Stimulated activated CD4-positive, alpha-beta T cell treated with anti-CD3 and anti-CD28 coated beads, Interleukin-2, amount 100 ng/mL, for 48 hours (primary cell): ENCODE measurements at places on chromosomes 2 and 18.

- no peak for DNase-seq
Measured at GRCh38 chr2:62505109-62505749, 766 bp downstream of the TMEM17 start.

GRCh38 chr18:1559563-1559962 lies 654.9 kb downstream of the ADCYAP1 start:
- DNase-seq: no peak

- DNase-seq: no peak
Measured at GRCh38 chr2:47483191-47483590, 80.2 kb downstream of the MSH2 start.

GRCh38 chr2:190840569-190841172 lies 40.0 kb upstream of the GLS start:
- DNase-seq: no peak

- DNase-seq: no peak
Measured at GRCh38 chr2:179096090-179096489, 46.2 kb upstream of the CCDC141 start.

DNA sequence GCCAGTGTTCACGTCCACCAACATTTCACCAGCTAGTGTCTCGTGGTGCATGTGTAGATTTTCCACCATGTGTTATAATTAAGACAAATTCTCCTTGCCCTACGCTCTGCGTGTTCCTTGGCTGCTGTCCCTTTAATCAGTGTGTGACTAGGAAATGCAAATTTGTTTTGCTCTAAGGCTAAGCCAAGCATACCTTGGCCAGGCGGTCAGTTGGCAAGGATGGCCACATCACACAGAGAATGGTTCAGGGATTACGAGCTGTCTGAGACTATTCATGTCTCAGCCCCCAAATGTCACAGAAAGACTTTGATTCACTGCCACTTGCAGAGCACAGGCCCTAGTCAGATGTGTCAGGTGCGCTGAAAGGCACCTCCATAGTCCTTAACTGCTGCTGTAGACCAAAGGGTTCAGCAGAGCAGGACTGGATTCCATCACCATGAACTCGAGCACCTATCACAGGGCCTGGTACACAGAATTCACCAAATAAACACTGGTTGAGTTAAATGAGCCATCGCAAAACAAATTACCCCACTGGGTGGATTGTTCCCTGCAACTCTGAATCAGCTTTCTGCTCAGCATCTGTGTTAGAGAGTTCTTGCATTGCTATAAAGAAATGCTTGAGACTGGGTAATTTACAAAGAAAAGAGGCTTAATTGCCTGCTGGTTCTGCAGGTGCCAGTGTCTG lies 128.4 kb downstream of the CABLES1 start:
- DNase-seq: no peak

GRCh38 chr2:27162151-27163121 lies 13.6 kb downstream of the TCF23 start:
- no peak for DNase-seq

DNA sequence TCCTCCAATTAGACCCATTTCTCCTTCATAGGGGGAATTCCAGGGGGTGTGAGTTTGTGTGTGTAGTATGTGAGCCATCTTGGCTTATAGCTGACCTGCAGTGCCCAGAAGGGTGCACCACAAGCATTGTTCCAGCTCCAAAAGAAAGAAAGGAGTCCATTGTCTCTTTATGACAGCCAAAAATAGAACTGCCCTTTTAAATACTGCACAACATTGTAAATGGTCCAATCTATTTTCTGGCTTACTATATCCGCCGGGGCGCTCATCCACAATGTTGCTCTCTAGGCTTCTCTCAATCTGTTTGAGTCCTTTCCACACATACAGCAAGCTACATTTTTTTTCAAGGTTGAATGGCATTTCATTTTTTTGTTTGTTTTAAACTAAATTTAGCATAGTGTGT lies 517.5 kb downstream of the STK39 start:
- DNase-seq: no peak

DNA sequence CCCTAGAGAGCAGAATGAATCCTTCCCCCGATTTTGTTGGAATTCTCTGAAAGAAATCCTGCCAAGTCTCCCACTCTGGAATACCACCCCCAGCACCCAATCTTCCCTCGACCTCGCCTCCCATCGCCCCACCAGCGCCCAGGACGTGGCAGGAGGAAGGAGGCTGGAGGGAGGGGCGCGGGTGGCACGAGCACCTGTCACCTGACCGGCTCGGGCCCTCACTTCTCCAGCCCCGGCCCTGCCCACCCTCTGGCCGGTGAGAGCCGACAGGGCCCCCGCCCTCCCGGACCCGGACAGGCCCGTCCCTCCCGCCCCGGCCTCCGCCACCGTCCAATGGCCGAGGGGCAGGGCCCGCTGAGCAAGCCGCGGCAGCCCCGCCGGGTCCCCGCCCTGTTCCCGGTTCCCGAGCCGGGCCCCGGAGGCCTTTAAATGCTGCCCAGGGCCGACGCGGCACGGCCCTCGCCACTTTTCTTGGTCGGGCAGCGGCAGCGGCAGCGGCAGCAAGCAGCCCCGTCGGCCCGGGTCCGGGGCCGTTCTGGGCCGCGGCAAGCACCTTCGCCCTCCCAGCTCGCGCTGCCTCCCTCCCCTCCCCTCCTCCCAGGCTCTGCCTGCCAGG lies at the start of gene LGALSL:
LGALSL (plus strand) TSS at position 393 of the 616 bp plus-strand sequence. CDS start 384 bp downstream, outside the sequence.
- DNase-seq: peak; percentile 26

- DNase-seq: no peak
Measured at GRCh38 chr2:105381101-105381668, 17.7 kb downstream of the FHL2 start.

- no peak for DNase-seq
Measured at GRCh38 chr2:82819951-82820350, 1639.1 kb downstream of the SUCLG1 start.

DNA sequence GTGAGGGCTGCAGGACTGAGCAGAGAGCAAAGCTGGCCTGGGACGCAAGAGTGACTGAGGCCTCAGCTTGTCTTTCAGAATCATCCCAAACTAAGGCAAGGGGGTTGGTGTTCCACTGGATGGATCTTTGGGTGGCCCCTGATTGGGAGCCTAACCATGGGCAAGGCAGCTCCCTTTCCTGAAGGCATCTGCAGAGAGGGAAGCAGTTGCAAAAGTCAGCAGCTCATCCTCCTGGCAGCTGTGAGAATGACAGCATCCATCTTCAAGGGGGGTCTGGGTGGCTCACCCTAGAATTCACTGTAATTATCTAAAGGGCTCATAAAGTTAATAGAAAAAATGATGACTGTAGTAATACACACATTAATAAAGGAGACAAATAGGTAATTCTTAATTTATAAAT lies 46.5 kb upstream of the RAB31 start:
- DNase-seq: no peak

DNA sequence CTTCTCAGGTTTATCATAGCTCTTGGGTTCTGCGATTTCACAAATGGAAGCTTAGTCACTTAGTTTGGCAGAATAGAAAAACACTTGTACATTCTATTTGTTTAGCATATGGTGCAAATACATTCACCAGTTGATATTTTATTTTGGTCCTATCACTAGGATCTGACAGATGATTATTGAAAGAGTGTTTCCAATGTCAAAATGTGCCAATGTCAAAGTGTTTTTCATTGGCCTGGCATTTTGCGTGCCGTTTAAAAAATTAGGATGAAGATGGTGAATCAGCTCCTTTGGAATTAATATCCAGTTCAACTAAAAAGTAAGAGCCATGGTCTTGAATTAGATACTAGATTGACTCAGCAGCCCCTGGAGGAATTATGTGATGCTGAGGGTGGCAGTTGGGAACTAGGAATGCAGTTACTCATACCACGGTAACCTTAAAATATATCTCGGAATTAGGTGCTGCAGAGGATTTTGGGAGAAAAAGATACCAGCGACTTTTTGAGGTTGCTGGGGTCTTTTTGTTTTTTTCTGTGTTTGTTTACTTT lies 87.0 kb downstream of the SPHKAP start:
- DNase-seq: no peak

- DNase-seq: no peak
Measured at GRCh38 chr2:120568975-120569268, 166.7 kb upstream of the GLI2 start.

DNA sequence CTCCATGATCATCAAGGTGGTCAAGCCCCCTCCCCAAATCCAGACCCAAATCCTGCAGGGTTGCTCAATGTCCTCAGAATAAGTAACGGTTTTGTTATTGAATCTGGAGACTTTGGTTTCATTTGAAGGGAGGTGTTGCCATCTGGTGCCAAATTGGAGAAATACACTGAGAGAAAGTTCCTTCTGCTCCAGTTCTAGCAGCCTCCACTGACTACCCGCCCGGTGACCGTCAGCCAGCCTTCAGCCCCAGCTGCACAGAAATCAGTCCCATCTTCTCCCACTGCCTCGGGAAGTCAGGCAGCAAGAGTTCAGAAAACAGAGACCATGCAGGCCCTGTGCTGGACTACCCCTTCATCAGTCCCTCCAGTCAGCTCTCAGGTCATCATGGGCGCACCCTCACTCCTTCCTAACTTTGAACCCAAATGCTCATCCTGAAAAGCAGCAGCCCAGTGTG lies 38.7 kb downstream of the PKDCC start:
- DNase-seq: peak; percentile 30

GRCh38 chr2:65599693-65600092 lies 167.3 kb upstream of the SPRED2 start:
- no peak for DNase-seq

- no peak for DNase-seq
Measured at GRCh38 chr18:295756-296490, 28.1 kb upstream of the THOC1 start.

- DNase-seq: no peak
Measured at GRCh38 chr2:210997373-210997772, 441.0 kb downstream of the CPS1 start.

GRCh38 chr18:79790996-79791972 lies 6.5 kb upstream of the KCNG2 start:
- no peak for DNase-seq

GRCh38 chr2:209977386-209978239 lies 24.8 kb upstream of the RPE start:
- no peak for DNase-seq

- DNase-seq: no peak
Measured at GRCh38 chr18:13397504-13398163, 179.1 kb downstream of the LDLRAD4 start.

GRCh38 chr2:74675090-74675489 lies 21.0 kb downstream of the SEMA4F start:
- no peak for DNase-seq

DNA sequence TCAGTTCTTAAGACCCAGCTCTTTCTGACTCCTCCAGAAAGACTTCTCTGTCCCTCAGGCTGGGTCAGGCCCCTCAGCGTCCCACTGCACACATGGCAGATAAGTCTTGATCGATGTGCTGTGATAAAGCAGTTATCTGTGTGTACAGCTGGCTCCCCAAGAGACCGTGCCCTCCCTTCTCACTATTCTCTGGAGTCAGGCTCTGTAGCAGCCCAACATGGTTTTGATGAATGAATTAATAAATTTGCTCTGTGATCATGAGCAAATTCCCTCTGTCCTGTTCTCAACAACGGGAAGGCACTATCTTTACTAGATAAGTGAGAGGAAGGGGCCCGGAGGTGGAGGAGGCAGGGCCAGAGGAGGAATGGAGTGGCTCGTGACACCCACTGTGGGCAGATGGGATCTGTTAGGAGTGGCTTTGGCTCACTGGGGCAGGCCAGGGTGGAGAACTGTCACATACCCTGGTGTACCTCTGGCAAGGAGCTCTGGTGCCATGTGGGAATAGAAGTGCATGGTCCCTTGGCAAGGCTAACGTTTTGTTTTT lies 48.3 kb downstream of the ZFP36L2 start:
- DNase-seq: no peak

- DNase-seq: no peak
Measured at GRCh38 chr18:38563396-38563980, 997.9 kb upstream of the CELF4 start.

- no peak for DNase-seq
Measured at GRCh38 chr2:114727012-114727411, 284.6 kb downstream of the DPP10 start.

- no peak for DNase-seq
Measured at GRCh38 chr18:51279367-51279984, 82.0 kb upstream of the MEX3C start.

DNA sequence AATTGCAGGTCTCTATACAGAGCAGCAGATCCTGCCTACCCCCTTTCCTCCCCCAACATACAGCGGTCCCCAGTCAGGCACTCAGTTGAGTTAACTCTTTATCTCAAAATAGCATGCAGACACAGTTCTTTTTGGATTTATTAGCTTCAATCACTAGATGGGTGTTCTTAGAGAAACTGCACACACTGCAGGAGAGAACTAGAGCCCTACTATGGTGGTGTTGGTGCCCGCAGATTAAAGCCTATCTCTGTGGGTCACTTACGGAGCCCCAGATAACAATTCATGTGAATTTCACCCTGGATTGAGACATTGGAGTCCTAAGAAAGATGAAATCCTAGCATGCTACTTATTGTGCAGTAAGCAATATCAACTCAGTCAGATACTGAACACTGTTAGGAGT lies 11.9 kb downstream of the ADD2 start:
- DNase-seq: no peak

DNA sequence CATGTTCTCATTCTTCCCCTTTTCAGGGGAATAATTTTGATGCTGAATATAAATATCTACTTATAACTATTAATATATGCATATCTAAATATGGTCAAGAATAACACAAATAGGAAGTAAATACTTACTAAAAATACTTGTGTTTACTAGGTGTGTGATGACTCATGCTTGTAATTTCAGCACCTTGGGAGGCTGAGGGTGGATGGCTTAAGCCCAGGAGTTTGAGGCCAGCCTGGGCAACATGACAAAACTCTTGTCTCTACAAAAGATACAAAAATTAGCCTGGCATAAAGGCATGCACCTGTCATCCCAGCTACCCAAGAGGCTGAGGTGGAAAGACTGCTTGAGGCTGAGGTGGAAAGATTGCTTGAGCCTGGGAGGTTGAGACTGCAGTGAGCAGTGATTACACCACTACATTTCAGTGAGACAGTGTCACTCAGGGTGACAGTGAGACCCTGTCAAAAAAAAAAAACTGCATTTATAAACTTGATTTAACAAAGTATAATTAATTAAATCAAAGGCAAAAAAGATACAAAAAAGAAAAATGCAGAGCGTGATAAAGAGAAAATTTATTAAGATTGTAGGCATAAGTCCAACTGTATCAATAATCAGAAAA lies 703.1 kb upstream of the VRK2 start:
- no peak for DNase-seq

DNA sequence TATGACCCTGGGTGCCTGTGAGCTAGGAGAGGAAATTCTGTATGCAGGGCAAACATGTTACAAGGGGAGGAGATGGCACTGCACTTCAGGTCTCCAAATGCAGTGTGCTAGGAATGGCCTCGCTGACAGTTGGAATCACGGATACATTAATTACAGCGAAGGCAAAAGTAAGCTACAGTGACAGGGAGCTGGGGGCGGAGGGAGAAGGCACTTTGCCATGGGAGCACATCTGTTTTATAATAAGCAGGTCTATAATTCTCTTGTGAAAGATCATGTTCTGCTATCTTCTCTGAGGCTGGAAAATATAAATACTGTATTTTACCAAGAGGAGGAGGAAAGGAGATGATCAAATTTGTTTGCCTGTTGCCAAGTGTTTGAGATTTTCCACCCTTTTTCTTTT lies 56.3 kb upstream of the FZD5 start:
- DNase-seq: no peak

GRCh38 chr18:5073026-5073944 lies 123.8 kb downstream of the AKAIN1 start:
- no peak for DNase-seq
